ENCODE measurements at places on chromosomes 12 and 14.

- DNase-seq = no peak
These were observed 19.7 kb downstream of the PTPN21 start for GRCh38 chr14:88535149-88535548.

GRCh38 chr12:116058574-116058973 lies 218.9 kb downstream of the MED13L start:
- no peak for DNase-seq

- no peak for DNase-seq
These were observed 155.5 kb upstream of the KRR1 start for GRCh38 chr12:75666939-75667334.

DNA sequence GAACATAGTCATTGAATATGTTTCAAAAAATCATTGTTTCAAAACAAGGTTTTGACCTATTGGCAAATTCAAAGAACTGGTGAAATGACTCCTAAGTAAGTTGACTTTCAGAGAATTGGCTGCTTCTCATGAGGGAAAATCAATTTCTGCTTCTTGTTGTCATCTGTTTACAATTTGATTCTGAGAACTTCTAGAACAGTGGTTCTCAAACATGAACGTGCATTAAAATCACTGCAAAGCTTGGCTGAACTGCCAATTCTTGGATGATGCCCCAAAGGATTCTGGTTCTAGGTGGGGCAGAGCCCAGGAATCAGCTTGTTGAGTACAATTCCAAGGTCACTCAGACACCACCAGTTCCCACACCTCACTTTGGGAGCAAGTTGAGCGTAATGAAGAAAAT lies 83.9 kb downstream of the ZFP36L1 start:
- DNase-seq = no peak

- DNase-seq = no peak
These were observed 41.3 kb upstream of the CEP83 start for GRCh38 chr12:94500831-94501567.

DNA sequence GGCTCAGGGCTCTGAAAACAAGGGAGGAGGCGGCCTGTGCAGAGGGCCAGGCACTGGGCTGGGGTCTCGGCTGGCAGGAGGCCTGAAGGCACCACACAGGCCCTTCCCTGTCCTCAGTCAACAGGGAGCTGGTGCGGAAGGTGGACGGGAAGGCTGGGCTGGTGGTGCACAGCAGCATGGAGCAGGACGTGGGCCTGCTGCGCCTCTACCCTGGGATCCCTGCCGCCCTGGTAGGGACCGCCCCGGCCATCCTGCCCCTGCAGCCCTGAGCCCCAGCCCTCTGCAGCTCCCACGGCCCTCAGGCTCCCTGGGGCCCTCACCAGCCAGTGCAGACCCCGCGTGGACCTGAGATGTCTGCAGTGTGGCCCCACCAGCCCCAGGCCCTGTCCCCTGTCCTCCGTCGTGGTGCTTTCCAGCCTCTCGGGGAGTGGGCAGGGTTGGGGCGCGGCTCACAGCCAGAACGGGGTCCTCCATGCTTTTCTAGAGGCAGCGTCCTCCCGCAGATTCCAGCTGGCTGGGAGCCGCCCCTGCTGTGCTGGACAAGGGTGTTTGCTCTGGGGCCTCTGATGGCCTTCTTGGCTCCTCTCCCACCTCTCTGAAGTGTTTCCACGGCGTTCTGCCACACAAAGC lies 18.1 kb downstream of the ASPG start:
- no peak for DNase-seq

DNA sequence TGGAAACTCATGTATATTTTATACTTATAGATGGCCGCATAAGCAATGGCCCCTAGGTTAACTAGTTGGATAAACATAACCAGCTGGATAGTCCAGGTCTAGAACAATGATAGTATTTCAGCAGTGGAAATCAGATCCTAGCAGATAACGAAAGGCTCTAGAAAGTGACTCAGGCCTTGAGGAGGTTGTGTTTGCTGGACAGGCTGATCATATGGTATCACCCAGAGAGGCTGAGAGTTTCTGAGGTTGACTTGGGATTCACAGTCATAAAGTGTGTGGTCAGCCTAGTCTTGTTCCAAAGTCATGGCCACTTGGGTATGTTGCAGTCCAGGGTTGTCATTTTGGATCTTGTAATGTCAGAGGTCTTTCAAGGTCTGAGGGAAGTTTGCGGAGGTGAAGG lies 16.8 kb downstream of the FLVCR2 start:
- DNase-seq = no peak

DNA sequence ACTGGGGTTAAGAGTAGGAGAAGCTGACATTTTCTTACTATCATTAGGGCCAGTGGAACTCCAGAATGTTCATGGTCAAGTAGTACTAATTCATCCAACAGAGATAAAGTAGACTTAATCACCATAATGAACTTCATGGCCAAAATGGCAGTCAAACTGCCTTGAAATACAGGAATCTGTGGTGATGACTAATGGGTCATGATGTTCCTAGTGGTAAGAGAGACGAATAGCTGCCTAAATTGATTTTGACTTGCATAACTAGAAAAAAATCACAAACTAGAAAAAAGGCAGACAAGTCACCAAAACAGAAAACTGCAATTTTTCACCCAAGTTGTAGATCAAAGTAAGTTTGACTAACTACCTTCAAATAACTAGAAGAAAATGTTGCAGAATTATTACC lies 138.5 kb downstream of the MGAT4C start:
- DNase-seq = no peak

DNA sequence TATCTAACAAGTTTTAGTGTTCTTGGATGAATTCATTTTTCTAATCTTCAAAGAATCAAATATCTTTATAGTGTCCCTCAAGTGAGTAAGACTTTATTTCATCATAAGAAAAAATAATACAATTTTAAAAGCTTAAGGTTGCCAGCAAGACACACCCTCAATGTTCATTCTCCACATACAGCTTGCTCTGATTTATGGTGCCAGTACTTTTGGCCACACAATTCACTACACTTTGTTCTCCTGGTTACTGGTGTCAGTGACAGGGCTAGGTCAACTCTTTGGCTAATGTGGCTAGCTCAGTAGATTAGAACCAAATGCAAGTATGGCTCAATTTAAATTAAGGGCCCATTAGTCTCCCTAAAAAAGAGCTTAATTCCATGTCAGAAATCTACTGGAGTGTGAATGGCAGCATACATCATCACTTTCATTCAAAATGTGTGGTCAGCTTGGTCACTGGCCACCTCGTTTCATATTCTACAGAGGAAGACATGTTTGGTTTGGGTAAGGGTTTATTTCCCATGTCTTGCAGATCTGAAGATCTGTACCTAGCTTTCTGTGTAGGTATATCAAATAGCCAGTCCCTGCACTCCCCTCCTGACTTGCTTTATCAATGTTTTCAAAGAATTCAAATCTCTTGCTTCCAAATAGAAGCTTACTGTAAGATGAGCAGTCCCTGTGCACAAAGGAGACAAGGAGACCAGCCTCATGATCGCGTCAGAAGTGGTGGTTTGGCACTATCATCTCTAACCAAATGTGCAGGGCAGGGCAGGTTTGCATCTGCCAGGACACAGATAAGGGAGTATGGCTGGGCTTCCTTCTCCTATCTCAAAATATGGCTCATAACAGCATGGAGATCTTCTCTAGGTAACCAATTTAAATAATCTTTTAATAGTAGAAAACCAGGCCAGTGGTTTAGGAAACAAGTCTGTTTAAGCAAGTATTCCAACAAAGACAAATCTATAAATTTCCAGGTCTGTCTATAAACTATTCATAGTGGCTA lies 31.3 kb downstream of the HECTD4 start:
- no peak for DNase-seq

GRCh38 chr12:89319606-89320005 lies 32.7 kb downstream of the DUSP6 start:
- no peak for DNase-seq

DNA sequence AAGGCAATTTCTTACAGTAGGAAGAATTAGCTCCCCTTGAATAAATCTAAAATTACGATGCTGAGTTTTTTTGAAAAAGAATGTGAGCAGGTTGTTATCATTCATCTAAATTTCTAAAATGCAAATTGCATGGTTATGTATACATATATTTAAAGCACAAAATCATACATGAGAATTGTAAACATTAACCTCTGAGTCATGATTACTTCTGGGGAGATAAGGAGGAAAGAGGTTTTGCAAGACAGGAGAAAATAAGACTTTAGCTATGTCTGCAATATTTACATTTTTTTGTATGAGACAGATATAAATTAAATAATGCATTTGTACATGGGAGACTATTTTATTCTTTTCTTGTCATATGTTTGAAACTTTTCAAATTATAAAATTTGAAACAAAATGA lies 72.2 kb downstream of the TSPAN8 start:
- DNase-seq = no peak

GRCh38 chr12:31033146-31033545 lies 40.5 kb upstream of the DDX11 start:
- DNase-seq = no peak

DNA sequence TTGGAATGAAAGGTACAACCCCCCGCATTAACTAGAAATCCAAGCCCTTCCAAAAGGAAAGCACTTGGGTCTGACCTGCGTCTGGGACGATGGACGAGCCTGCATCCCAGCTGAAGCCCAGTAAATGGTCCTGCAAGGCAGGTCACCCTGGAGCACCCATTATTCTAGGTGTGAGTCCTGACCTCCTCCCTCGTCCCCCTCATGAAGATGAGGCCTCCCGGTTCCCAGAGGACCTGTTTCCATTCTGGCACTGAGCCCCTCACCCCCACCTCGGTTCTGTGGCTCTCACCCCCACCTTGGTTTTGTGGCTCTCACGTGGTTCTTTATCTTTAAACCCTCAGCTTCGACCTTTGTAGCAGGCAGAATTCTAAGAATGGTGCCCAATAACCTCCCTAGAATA lies 7.3 kb downstream of the IFI27 start:
- DNase-seq = no peak

DNA sequence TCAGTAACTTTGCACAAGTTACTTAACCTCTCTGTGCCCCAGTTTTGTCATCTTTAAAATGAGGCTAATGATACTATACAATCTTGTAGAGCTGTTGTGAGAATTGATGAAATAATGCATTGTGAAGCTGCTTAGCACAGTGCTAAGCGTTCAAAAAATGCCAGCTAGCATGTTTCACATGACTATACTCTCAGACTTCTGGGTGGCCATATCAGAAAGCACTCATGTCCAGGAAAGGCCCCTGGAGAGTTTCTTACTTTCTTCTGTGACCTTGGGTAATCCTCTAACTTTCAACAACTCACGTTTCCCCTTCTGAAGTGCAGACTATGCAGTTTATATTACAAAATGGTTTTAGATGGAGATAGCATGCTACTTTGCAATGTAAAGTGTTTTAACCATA lies 68.1 kb downstream of the TPH2 start:
- DNase-seq = no peak

DNA sequence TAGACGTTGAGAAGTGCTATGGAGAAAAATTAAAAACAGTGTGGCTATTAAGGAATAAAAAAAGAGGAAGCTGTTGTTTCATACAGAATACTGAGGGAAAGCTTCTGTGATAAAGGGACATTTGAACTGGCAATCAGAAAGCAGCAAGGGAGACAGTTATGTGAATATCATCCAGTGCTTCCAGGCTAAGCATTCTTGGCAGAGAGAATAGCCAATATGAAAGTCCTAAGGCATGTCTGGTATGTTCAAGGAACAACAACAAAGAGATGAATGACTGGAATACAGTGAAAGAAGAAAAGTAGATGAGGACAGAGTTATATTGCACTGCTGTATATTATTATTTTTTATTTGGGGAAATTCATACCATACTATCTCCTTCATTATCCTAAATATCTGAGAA lies 23.9 kb downstream of the SCAF11 start:
- DNase-seq = no peak

DNA sequence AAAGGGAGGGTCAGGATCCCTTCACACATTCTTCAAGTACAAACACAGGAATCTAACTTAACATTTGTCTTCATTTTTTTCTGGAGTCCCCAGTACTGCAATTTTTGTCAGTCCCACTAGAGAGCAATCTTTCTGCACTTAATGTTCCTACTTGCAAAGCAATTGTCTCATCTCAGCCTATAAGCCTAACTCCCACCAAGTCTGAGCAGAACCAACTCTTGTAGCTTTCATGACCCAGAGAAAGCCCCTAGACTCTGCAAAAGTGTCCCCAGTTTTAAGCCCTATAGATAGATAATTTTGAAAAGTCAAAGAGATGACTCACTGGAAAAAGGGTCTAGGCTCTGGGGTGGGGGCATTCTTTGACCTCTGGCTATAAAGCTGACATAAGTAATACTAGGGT lies 1.8 kb upstream of the ZBTB39 start:
- DNase-seq = no peak

GRCh38 chr12:66756631-66757030 lies 77.8 kb upstream of the GRIP1 start:
- no peak for DNase-seq

GRCh38 chr12:105454688-105455087 lies 124.2 kb downstream of the C12orf75 start:
- no peak for DNase-seq

DNA sequence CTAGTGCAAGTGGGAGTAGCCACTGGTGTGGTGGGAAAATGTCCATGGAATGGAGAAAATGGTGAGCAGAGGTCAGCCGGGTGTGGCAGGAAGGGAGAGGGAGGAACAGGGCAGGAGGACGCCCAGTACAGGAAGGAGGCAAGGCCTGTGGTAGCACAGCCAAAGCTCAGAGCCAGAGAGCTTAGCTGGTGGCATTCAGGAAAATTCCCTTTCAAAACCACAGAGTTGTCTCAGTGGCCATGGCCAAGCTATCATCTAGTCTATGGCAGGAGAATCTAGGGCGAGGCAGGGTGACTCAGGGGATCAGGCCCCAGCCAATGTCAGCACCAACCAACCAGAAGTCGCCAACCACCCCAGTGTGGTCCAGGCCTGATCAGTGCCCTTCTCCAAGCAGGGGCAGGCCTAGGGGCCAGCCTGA lies 67.7 kb upstream of the DDX11 start:
- DNase-seq = no peak

DNA sequence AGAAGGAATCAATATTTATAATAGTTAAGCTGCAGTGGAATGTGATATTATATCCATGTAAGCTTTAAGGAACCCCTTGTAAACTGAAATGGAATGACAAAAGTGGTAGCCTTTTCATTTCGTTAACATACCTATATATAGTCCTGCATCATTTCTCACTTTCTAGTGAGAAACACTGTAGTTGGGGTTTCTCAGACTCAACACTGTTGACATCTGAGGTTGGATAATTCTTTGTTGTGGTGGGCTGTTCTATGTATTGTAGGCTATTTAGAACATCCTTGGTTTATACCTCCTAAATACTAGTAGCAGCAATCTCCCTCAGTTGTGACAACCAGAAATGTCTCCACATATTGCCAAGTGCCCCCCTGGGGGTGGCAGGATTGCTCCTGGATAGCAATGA lies 79.1 kb downstream of the RAD52 start:
- DNase-seq = peak; percentile 16

DNA sequence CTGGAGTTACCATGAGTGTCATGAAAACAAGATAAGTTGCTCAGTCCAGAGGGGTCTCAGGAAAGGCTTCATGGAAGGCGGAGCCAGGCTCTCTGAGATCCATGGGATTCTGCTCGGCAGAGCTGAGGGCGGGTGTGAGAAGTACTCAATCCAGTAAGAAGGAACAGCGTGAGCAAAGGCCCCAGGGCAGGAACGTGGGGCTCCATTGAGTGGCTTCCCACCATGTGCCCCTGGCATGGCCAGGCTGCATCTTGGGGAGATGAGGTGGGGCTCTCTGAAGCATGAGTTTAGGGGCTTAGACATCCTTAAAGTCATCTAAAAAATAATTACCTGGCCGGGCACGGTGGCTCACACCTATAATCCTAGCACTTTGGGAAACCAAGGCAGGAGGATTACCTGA lies 58.0 kb downstream of the ARL6IP4 start:
- DNase-seq = no peak

Data from T-helper 2 cell (primary cell).